ENCODE measurements at places on chromosomes 4 and X.

DNA sequence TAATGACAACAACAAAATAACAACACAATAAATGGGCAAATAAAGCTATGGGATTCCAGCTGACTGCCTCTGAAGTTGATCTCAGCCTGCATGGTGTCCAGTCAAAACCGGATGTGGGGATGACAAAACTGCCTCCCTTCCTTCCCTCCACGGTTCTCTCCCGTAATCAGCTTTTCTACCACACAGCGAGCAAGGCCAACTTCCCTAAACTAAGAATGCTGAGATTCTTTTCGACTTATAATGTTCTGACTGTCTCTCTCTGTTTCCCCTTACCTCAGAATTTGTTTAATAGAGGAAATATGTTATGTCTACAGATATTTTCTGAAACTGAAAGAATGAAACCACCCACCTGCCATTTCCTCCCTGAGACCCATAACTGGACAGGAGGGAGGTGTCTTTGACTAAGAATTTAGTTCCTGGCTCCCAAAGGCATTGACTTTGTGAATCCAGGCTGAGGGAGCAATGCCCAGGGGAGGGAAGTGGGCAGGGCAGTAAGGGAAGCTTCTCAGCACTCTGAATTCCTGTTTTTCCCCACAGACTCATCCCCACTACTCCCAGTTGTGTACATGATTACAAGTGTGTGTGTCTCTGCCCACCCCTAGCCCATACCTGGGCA is 1.0 kb upstream of the TLR1 start:
- no peak for DNase-seq

- no peak for DNase-seq
These were observed 917.7 kb upstream of the INTU start for GRCh38 chr4:126715067-126715466.

DNA sequence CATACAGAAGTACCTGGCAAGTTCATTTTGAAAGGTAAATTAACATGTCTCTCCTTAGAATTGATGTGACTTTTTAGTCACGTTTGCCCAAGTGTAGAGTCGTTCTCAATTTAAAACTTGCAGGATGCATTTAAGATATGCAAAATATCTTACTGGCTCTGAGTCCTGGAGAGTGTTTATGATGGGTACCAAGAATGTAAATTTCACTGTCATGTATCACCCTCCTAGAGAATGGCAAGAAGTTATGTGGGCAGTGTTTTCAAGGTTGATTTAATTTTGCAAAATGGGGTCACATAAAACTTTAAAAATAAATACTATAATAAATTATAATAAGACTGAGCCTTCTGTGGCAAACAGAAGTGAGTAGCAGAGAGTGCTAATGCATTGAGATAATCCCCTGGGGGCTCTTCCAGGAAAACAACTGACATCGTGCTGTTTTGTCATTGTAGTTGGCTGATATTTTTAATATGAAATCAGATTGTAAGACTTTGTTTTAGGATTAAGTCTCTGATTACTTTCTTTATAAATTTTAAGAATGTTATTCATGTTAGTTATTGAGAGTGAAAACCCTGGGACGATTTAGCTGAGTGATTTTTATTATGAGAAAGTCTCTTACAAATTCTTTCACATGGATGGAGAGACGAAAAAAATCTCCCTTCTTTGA is 103.0 kb downstream of the AFF1 start:
- no peak for DNase-seq

DNA sequence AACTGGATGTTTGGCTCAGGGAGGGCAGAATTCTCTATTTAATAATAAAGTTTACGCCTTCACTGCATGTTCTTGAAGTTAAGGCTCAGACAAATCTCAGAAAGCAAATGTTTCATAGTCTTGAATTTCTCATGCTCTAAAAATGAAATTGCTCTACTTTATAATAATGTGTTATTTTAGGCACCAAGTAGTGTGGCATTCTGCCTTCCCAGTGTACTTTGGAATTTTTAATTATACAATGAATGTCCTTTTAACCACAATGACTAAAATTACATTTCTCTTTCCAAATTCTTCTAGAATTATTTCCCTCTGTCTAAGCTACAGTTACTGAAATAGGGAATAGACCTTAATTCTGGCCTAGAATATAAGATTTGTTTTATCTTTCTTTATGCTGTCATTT is 97.9 kb upstream of the PDE5A start:
- DNase-seq = no peak

- no peak for DNase-seq
These were observed 778.1 kb upstream of the GRID2 start for GRCh38 chr4:91525621-91526020.

- no peak for DNase-seq
These were observed 13.6 kb downstream of the C4orf36 start for GRCh38 chr4:86878640-86879039.

DNA sequence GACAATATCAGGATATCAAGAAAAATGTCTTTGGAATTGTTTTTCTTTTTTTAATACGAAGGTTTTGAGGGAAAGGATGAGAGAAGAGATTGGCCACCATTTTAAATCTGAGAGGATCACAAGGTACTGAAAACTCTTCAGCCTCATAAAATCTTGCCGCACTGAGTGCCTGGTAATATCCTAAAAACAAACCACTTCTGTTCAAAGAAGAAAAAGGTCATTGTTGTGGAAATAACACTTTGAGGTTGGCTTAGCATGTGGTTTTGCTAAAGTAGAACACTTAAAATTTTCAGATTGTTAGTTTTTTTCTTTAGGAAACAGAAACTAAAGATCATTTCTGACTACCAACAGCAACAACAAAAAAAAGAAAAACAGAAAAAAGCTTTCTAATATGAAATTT is 1.0 kb upstream of the CLDN22 start:
- no peak for DNase-seq

- DNase-seq = peak; percentile 14
These were observed 9.1 kb upstream of the FAM149A start for GRCh38 chr4:186095406-186095805.

DNA sequence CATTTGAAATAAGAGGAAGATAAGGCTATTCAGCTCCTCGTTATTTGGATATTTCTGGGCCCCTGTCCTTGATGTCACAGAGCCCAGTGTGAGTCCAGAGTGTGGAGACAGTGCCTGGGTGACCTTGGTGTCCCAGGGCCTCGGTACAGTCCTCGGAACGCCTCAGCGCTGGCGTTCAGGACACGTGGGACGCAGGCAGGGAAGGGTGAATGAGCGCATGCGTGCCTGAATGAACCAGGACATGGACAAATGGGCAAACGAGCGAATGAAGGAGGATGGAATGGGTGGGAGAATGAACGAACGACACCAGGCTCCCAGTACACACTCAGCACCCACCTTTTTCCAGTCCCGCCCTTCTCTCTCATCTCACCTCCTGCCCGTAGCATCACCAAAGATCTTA is 44.2 kb downstream of the EVC start:
- no peak for DNase-seq

DNA sequence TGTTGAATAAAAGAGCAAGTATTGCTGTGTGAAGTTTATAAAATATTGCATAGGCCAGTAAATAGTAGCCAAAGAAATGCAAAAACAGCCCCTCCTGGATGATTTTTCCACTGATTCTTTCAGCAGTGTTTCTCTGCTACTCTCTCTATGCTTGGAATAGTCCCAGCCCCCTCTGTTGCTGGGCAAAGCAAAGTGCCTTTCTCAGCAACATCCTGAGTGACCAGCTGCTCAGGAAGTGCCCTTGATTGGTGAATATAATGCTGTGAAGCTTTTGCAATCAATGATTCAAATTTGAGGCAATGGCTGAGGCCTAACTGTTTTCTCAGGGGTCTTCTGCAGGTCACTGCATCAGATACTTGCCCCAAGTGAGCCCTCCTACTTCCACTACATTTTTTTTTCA is 656.7 kb downstream of the ZNF674 start:
- no peak for DNase-seq

DNA sequence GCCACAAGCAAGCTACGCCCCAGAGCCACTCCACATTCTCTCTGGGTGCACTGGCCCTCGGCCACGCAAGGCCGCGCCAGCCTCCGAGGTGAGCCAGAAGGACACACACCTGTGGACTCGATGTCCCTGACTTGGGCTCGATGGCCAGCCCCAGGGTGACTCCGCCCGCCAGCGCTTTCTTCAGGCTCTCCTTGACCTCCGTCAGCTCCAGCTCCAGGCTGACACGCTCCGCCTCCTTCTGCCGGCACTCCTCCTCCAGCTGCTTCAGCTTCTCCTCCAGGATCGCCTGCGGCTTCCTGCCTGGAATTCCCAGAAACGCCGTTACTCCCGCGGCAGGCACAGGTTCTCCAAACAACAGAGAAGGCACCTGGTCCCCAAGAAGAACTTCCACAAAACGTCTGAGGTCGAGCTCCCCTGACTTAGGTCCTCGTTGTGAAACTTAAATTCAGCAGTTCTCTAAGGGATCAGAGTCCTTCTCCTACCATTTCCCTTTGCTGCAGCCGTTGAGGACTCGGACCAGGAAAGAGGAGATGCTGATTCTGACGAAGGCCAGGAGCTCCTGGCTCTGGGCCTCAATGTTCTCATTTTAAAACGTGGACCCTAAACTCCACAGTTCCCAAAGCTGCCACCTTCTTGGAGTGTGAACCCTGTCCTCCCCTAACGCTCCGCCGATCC is 166.8 kb downstream of the AFAP1 start:
- DNase-seq = no peak

- peak; percentile 55 for DNase-seq
These were observed 8.1 kb upstream of the GSX2 start for GRCh38 chr4:54091637-54092404.

DNA sequence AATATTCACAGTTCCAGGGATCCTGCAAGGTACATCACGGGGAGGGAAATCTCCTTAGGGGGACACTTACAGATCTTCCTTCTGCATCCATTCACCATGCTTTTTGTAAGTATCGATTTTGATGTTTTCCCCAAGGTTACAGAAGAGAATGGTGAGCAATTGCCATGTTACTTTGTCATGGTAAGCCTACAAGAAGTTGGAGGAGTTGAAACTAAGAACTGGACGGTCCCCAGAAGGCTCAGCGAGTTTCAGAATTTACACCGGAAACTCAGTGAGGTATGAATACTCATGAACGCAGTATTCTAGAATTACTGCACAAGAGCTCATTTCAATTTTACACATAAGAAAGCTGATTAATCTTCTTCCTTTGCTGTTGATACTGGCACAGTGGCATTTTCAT is 53.9 kb downstream of the LRP2BP start:
- no peak for DNase-seq

- no peak for DNase-seq
These were observed 33.3 kb upstream of the ZNF280C start for GRCh38 chrX:130301977-130302376.

DNA sequence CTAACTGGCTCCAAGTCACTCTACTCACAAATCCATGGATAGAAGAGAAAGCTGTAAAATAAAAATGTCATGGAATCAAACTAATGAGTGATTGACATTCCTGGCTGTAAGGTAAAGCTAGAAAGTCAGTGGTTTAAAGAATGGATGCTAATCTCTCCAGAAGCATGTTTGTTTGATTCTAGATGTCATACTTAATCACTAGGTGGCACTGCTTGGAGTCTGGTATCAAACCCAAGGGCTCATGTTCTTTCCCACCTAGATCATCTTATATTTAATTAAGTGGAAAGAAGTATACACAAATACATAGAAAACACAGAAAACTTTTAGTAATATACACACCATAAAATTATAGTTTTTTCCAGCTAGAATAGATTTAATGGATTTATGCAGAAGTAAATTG is 2666.6 kb downstream of the PCDH7 start:
- DNase-seq = no peak

DNA sequence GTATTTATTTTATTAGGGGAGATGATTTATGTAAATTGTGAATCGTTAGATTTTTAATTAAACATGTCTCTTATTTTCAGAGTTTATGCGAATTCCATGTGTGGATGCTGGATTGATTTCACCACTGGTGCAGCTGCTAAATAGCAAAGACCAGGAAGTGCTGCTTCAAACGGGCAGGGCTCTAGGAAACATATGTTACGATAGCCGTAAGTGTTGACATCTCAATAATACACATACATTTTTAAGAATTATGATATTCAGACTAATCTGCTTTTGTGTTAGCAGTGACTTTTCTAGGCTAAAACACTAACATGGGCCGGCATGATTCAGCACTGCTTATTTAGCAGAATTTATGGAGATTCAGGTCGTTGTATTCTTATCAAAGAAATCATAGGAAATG is 91.2 kb downstream of the RAP1GDS1 start:
- no peak for DNase-seq

DNA sequence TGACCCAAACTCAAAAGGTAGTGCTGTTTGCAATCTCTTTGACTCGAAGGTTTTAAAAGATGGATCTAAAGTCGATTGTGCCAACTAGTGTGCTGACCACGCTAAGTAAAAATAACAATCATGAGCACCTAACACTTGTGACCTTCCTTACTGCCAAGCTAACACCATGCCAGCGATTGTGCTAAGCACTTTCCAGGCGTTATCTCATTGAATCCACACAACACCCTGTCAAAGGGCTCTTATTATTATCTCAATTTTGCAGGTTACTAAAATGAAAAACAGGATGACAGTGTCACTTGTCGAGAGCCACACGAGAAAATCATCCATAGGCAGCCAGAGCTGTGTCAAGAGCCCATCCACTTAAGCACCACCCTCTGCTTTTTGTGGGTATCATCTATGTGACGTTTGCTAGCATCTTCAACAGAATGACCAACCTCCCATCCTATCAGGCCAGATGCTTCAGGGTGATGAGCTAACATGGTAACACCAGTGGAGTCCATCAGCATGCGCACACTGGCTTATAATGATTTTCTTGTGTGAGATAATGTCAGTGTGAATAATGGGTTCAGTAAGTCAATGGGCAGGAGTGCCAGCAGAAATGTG is 893 bp upstream of the GAB3 start:
- no peak for DNase-seq

DNA sequence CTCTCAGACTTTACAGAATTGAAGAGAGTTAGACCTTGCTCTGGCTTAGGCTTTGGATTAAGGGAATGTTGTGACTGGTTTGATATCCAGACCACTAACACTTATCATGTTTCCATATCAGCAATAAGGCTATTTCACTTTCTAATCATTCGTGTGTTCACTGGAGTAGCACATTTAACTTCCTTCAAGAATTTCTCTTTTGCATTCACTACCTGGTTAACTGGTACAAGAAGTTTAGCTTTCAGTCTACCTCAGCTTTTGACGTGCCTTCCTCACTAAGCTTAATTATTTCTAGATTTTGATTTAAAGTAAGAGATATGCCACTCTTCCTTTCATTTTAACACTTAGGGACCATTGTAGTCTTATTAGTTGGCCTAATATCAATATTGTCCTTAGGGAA is 62.6 kb downstream of the CASP6 start:
- DNase-seq = no peak

DNA sequence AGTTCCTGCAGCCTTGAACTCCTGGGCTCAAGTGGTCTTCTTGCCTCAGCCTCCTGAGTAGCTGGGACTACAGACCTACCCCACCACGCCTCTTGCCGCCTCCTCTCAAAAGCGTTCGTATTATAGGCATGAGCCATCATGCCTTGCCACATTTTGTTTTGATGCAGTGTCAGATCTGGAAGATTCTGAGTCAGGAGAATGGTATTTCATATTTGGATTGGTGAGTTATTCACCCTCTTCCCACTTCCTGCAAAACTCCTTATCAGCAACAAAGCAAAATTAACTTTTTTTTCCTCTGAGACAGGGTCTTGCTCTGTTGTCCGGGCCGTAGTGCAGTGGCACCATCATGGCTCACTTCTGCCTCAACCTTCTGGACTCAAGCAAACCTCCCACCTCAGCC is 29.6 kb downstream of the REST start:
- peak; percentile 30 for DNase-seq
